T1000 (cell line): ENCODE measurements at places on chromosomes 6 and 20.

- DNase-seq = no peak
Observed at GRCh38 chr6:132253906-132254305, 147.4 kb downstream of the MOXD1 start.

GRCh38 chr6:134936931-134937330, 13.0 kb downstream of the ALDH8A1 start:
- DNase-seq = no peak

DNA sequence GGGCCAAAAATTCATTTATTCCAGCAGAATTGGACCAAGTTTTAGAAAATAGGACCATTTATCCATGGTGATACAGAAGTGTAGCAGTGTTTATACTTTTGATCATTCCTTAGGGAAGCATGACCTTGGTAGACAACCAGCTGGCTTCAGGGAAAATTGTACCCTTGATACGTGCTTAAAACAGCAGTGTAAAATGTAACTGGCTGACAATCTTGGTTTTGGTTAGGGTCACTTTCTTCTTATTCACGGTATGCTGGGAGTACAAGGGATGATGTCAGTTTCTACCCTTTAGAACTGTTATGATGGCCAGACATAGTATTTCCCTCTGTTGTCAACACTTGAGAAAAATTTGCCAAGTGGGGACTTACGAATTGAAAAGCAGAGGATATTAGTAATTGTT, 157.1 kb downstream of the BCKDHB start:
- DNase-seq = no peak

GRCh38 chr6:116206231-116206903, 47.5 kb downstream of the TSPYL4 start:
- DNase-seq = no peak

GRCh38 chr6:53326372-53327016, 22.3 kb downstream of the ELOVL5 start:
- DNase-seq = peak; percentile 89

DNA sequence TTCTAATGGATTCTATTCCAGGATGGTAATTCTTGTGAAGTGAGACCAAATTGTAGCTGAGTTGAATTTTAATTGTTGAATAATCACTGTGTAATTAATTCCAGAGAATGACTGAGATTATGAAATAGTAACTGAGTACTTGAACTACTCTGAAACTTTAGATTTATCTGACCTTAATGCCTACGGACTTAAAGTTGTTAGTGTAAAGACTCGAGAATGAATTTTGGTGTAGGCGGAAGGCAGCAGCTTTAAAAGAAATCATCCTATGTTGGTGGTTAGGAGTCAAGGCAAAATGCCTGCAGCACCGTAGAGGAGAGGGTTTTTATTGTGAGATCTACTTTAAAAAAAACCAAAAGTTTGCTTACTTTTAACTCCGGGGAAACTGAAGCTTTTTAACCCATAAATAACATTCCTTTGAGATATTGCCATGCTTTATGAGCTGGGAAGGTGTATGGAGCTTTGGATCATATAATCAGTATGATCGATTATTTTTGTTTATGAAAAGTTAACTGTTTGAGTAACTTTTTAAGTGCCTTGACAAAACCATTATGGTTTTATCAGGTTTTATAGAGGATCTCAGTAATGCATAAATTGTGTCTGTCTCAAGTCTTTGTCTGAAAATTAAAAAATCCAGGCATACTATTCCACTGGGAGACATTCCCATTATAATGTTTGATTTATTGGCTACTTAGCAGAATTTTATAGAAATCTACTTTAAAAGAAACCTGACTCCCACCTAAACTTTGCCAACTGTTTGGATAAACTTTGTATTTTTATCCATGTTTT, 46.1 kb downstream of the MYO6 start:
- no peak for DNase-seq

DNA sequence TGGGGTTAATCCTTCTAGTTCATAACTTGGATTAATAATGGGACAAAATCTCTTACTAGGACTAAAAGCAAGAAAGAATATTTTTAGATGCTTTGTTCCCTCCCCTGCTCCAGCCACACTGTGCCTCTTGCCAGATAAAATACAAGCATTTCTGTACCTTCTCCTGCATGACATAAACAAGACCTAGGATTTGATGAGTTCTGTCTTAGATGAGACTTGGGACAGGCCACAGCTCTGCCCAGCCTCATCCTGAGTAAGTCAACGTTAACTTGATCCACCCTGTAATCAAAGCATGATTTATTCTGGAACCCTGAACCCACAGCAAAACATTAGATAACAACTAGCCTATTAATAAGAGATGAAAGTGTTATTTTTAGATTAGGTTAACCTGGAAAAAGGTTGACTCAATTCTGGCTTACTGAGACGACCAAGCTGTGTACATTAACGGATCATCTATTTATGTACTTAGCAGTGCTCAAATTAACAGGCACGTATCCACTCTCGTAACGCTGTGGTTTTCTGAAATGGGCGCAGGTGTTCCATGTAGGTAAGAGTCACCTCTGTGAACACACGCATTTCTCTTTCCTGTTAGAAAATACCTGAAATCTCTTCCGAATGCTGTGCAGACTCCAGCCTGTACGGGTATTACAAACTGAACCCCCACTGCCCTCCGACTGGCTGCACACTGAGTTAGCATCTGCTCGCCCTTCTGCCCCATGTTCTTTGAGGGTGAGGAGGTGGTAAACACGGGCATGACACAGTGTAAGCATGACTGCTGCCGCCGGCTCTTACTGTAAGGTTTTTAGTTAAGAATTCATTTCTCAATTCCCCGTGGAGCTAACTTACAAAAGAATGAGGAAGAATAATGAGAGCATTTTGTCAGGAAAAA, 132.1 kb upstream of the FOXQ1 start:
- DNase-seq = no peak

GRCh38 chr6:23316131-23316530, 746.8 kb downstream of the HDGFL1 start:
- no peak for DNase-seq

GRCh38 chr20:19073584-19074218, 138.7 kb upstream of the SLC24A3 start:
- DNase-seq = no peak

DNA sequence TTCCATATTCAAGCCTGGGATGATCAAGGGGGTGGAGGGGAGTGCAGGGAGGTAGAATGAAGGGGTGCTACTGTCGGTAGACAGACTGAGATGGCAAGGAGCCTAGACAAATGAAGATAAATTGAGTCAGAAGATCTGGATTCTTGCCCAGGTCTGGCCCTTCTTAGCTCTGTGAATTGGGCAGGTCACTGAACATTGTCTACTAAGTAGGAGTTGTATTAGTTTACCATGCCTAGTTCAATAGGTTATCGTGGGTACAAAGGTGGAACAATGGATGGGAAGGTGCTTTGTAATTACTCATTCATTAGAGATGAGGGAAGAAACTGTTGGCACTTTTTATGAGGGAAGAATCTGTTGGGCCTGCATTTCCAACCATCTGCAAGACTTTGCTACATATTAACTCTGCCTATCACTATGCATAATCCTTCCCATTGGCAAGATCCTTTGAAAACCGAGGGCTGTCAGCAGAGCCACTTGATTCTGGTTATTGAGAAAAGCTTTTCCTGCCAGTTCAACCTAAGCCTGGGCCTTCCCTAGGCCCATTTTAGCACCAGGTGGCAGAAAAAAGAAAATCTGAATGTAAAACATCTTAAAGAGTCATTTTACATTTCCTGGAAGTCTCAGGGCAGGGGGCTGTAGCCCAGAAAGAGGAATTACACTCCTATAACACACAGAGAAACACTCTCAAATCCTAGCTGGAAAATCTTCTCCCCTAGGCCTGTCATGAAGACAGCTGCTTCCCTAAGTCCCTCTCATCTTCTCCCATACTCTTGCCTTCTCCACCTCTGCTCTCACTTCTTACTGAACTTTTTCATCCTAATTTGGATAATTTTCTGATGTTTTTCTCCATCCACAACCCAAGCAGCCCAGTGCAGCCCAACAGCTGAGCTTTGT, 103.5 kb downstream of the CD24 start:
- no peak for DNase-seq

DNA sequence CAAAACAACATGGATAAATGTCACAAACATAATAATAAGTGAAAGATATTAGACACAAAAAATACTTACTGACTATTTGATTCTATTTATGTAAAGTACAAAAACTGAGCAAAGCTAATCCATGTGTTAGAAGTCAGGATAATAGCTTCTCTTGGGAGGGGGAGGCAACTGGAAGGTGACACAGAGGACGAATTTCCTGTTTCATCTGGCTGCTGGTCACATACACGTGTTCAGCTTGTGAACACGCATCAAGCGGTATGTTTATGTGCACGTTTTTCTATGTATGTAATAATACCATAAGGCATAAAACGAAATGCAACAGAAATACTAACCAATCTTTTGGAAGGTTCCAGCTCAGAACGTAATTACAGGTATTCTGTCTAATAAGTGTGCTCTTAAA, 54.3 kb downstream of the MKKS start:
- no peak for DNase-seq

GRCh38 chr20:13936781-13937576, 53.4 kb downstream of the SEL1L2 start:
- no peak for DNase-seq

- DNase-seq = no peak
Observed at GRCh38 chr20:50208085-50208491, 17.5 kb downstream of the CEBPB start.

GRCh38 chr6:31357886-31358285, 907 bp upstream of the HLA-B start:
- DNase-seq = no peak

GRCh38 chr20:51411870-51412269, 130.6 kb downstream of the NFATC2 start:
- DNase-seq = no peak

- DNase-seq = no peak
Observed at GRCh38 chr6:15472621-15473020, 190.2 kb downstream of the DTNBP1 start.

- no peak for DNase-seq
Observed at GRCh38 chr20:62708591-62709536, at the start of gene NTSR1. Gene NTSR1 (plus strand): TSS chr20:62708836. CDS start chr20:62709208, 372 bp downstream.

- no peak for DNase-seq
Observed at GRCh38 chr6:9025796-9026394, 590.5 kb upstream of the SLC35B3 start.

GRCh38 chr20:42920776-42921175, 268.9 kb downstream of the PTPRT start:
- no peak for DNase-seq

DNA sequence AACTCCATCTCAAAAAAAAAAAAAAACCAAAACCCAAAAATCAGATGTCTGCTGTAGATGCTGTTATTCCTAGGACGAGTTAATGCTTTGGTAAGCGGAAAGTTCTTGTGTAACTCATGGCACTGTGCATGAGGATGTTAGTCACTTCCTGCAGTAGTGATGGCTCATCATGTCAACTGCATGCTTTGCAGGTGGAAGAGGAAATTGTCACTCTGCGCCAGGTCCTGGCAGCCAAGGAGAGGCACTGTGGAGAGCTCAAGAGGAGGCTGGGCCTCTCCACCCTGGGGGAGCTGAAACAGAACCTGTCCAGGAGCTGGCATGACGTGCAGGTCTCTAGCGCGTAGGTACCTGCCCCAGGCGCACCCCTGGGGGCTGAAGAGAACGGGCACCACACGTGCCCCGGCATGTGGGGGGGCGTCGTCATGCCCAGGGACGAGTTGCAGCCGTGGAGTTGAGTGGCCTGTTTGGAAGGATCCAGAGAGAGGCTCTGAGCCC, 8.5 kb downstream of the TPD52L2 start:
- DNase-seq = no peak
